Activated T-helper 2 cell treated with anti-CD3 and anti-CD28 coated beads, Interferon-gamma antibody, Interleukin-2, Interleukin-4, amounts not matched to agents 10 μg/mL and 5 μg/mL and 100 μg/mL, durations not matched to agents 14 hours and 24 hours and 36 hours (primary cell): ENCODE measurements at places on chromosomes 2 and 18. TPM values are rescaled to one million over a fixed set of nuclear protein-coding genes. Genes with fewer than 3 reads are reported as not detected.

GRCh38 chr2:46610021-46610420 is 130.7 kb downstream of the TMEM247 start:
- DNase-seq = no peak
- H3K27ac ChIP-seq = no peak overlapping the region
- H3K4me3 ChIP-seq = no peak overlapping the region

GRCh38 chr2:169752752-169753151 is 19.1 kb downstream of the KLHL23 start:
- DNase-seq = no peak
- H3K27ac ChIP-seq = no peak overlapping the region
- no peaks in the 10 kb centered on the region for H3K27me3 ChIP-seq
- H3K36me3 ChIP-seq = no peaks in the 10 kb centered on the region
- no peaks in the 10 kb centered on the region for H3K4me1 ChIP-seq

- DNase-seq = no peak
- H3K27me3 ChIP-seq = no peaks in the 10 kb centered on the region
- no peaks in the 10 kb centered on the region for H3K4me1 ChIP-seq
- H3K4me3 ChIP-seq = no peak overlapping the region
- H3K27ac ChIP-seq = no peak overlapping the region
Observed at GRCh38 chr2:210309548-210310233, 5.3 kb downstream of the MYL1 start.

GRCh38 chr2:187552828-187553681 is 1.2 kb downstream of the TFPI start:
- peaks cover 20% of the 10 kb centered on the region for H3K27me3 ChIP-seq
- no peak overlapping the region for H3K27ac ChIP-seq
- peaks cover 12% of the 10 kb centered on the region for H3K4me1 ChIP-seq
- H3K36me3 ChIP-seq = no peaks in the 10 kb centered on the region
- DNase-seq = no peak
- no peak overlapping the region for H3K4me3 ChIP-seq

DNA sequence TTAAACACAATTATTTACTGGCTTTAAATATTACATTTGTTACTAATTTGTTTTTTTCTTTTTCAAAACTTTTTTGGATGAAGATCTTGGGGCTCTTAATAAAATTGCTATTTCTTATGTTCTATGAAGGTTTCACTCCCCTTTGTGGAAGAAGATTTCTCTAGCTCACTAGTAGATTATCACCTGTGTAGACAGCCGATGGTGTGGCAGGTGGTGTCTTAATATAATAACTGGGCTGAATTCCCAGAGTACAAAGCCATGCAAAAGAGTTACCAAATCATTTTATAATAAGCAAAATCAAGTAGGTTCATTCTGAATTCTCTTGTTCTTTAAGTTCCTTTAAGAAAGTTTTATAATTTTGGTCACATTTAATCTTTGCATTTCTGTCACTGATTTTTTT is 233.7 kb downstream of the CCDC102B start:
- no peak overlapping the region for H3K4me3 ChIP-seq
- no peak for DNase-seq
- H3K27me3 ChIP-seq = no peaks in the 10 kb centered on the region
- no peaks in the 10 kb centered on the region for H3K36me3 ChIP-seq
- H3K27ac ChIP-seq = no peak overlapping the region

DNA sequence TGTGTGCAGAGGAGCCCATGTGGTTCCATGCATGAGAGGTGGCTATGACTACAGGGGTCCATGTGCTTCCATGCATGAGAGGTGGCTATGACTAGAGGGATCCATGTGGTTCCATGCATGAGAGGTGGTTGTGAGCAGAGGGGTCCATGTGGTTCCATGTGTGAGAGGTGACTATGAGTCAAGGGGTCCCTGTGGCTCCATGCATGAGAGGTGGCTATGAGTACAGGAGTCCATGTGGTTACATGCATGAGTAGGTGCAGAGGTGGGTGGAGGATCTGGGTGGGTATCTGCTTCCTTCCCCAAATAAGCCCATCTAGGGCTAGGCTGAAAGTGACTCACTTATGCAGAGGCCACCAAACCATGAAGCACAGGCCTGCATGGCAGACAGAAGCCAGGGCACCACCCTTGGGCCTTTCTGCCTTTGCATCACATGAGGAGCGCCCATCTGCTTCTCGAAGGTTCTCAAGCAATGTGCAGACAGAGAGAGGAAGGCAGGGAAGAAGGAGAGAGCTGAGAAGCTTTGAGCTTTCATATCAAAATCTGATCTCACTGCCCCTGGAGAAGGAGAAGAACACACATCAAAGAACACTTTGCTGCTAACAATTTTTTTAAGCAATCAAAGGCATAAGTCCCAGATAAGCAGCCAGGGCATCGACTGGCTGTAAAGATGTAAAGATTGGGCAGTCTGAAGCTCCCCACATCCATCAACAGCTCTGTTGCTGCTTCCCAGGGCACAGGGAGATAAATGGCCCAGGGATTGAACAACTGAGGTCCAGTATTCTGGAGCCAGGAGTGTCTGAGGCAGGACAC is 137.6 kb downstream of the TNS1 start:
- H3K4me3 ChIP-seq = no peak overlapping the region
- H3K27me3 ChIP-seq = peaks cover 1% of the 10 kb centered on the region
- no peak overlapping the region for H3K27ac ChIP-seq
- DNase-seq = no peak

DNA sequence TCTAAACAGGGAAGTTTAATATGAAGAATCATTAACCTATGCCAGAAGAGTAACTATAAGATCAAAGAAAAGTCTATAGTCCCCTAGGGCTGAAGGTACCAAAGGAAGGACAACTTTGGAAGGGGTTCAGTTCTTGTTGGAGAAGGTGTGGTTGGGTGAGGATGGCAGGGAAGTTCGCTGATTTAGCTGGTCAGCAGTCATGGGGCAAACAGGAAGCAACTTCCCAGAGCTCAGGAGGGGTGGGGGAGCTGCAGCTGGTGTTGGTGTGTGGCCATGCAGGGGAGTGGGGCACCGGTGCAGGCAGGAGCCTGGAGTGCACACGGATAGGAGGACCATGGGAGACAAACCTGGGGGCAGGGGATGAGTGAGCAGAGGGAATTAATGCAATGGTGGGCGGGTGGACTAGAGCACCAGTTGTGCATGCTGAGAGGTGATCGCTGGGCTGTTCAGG is 34.0 kb downstream of the FHOD3 start:
- no peak overlapping the region for H3K4me3 ChIP-seq
- H3K27me3 ChIP-seq = no peaks in the 10 kb centered on the region
- no peaks in the 10 kb centered on the region for H3K36me3 ChIP-seq
- no peaks in the 10 kb centered on the region for H3K4me1 ChIP-seq

DNA sequence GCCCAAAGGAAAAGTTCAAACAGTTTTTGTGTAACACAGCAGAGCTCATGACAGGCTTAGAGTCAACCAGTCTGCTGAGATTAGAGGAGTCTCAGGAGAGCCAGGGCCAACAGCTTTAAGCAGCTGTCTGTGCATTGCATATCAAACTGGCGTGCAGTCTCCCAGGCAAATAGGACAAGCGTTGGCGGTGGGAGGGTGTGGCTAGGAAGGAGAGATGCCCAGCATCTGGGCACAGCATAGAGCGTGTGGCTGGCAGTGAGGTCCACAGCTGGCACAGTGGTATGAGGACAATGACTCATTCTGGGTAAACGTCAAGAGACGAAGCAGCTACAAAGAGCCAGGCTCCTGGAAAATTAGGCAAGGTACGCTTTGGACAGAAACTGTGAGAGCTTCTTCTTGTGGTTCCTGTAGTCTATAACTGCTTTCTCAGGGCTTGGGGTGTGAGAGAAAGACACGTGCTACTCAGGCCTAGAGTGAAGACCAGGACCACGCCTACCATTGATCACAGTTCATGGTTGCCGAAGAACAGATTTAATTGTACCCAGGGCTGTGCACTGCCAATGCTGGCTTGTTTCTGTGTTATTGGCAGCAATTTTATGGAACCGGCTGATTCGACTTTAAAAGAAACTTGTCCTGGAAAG is 14.8 kb downstream of the ZAP70 start:
- no peaks in the 10 kb centered on the region for H3K27me3 ChIP-seq
- H3K4me1 ChIP-seq = peaks cover 18% of the 10 kb centered on the region
- peaks cover 97% of the 10 kb centered on the region for H3K36me3 ChIP-seq
- no peak overlapping the region for H3K4me3 ChIP-seq

DNA sequence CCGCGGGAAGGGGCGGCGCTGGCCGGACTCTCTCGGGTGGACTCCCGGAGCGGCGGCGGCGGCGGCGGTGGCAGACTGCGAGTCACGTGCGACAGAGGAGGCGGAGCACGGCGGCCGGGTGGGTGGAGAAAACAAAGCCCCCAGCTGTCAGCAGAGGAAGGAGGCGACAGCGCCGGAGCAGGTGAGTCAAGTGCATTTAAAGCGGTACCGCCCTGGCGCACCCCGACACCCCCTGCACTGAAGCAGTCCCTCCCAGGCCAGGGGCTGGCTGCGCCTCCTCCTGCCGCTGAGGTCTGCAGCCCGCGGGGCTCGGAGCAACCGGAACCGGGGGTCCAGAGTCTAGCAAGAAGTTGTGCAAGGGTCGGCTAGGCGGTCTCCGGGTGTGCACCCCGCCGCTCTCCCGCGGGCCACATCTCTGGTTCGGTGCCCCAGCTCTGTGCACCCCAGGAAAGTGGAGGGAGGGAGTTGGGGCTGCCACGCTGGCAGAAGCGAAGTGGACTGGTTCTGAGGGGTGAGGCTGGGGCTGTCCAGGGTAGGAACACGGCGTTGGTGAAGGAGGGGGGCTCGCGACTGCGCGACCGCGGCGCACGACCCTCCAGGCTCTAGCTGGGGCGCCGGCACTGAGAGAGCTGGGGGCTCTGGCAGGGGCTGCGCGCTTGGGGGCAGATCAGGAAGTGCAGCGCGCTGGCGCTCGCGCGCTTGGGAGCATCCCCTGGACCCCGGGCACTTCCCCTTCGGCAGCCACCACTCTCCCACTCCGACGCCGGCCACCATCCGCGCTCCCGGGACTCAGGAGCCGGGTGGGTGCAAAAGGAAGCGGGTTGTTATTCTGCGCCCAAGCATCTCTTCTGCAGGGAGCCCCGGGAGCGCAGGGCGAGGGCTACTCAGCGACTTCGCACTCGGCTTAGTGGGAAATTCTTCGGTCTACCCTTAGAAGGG is 64.0 kb upstream of the MAPRE2 start:
- no peaks in the 10 kb centered on the region for H3K36me3 ChIP-seq
- DNase-seq = peak; percentile 62

DNA sequence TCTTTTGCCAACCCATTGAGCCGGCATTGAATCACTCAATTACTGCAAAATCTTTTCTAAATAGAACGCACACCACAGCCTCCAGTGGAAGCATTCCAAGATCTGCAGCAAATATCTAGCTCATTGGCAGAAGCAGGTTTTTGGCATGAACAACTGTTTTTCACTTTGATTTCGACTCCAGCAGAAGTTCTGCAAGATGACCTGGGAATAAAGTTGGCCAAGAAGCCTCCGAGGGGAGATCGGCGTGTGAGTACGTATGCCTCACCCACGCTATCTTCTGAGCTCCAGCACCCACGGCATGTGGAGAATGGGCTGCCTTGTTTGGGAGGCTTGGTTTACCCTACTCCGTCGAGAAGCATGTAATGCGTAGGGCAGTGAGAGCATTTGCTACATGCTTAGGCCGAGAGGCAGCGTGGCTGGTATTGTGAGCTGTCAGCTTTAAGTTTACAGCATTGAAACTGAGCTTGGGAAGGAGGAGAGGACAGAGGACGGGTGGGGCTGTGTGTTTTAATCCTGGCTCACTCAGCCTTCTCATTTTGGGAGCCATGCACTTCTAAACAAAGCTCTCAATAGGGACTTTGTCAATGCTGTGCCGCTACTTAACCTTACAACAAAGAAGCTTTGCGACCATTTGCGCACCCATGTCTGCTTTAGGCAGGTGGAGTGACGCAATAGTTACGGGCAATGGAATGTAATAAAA is 10.5 kb downstream of the PCARE start:
- no peak for DNase-seq
- H3K4me3 ChIP-seq = no peak overlapping the region
- H3K27me3 ChIP-seq = no peaks in the 10 kb centered on the region
- no peak overlapping the region for H3K27ac ChIP-seq

- H3K36me3 ChIP-seq = no peaks in the 10 kb centered on the region
- H3K27ac ChIP-seq = no peak overlapping the region
- no peak for DNase-seq
Observed at GRCh38 chr2:7111626-7112025, 194.4 kb downstream of the RNF144A start.

DNA sequence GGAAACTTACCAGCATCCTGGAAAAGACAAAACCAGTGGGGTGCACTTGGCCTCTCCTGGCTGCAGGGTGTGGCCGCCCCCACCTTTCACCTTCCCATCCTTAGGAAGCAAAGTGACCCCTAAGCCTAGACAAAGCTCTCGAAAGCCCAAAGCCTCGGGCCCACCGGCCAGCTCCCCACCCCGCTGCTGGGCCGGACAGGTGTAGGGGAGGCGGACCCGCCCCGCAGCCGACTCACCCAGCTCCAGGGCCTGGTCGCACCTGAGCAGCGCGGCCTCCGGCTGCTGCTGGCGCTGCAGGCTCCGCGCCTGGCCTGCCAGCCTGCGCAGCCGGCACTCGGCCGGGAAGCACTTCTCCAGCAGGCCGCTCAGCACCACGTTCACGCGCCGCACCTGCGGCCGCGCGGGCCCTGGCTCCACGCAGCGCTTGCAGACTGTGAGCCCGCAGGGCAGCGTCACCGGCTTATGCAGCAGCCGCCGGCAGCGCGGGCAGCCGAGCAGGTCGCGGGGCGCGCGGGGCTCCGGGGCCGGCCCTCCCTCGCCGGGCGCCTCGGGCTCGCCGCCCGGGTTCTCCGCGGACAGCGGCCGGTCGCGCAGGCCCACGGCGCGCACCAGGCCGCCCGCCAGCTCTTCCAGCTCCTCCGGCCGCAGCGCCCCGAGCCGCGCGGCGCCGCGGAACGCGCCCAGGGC is 979 bp downstream of the LONRF2 start:
- DNase-seq = no peak
- peak overlapping the region; percentile 57 for H3K4me3 ChIP-seq
- peaks cover 7% of the 10 kb centered on the region for H3K36me3 ChIP-seq

- no peak overlapping the region for H3K4me3 ChIP-seq
- no peak for DNase-seq
- peaks cover 7% of the 10 kb centered on the region for H3K27me3 ChIP-seq
- peaks cover 4% of the 10 kb centered on the region for H3K4me1 ChIP-seq
- H3K36me3 ChIP-seq = no peaks in the 10 kb centered on the region
Observed at GRCh38 chr2:128505150-128505490, 186.5 kb upstream of the HS6ST1 start.

DNA sequence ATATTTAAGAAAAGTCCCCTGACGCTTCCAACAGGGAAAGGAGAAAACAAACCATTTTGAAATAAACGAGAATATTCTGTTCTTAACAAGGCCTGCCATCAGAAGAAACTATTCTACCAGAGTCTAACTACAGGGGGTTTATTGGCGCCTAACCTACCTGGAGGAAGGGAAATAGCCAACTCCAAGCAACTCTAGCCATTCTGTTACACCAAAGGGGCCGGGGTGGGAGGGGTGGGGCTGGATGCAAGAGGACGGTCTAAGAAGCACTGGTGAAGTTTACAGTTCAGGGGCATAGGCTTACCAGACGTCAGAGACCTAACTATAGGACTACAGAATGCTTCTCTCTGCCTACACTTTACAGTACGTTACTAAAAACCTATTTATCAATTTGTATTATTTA is 60.5 kb upstream of the GALNT5 start:
- H3K27ac ChIP-seq = no peak overlapping the region
- no peak overlapping the region for H3K4me3 ChIP-seq
- H3K27me3 ChIP-seq = peaks cover 15% of the 10 kb centered on the region
- H3K4me1 ChIP-seq = peaks cover 20% of the 10 kb centered on the region
- DNase-seq = no peak

- H3K27ac ChIP-seq = no peak overlapping the region
- H3K4me1 ChIP-seq = peaks cover 11% of the 10 kb centered on the region
- DNase-seq = no peak
- no peaks in the 10 kb centered on the region for H3K36me3 ChIP-seq
Observed at GRCh38 chr18:55475467-55475866, 112.5 kb downstream of the TCF4 start.

The MYO5B gene
- not detected in 2 replicates for total RNA-seq

The MC5R gene
- total RNA-seq = not detected in 2 replicates

The HTR2B gene
- not detected in 2 replicates for total RNA-seq

The CNGA3 gene
- not detected in 2 replicates for total RNA-seq

The DTNB gene
- total RNA-seq = 32.1 and 33.9 TPM in 2 replicates
